ENCODE measurements at places on chromosomes 3 and 15.

- DNase-seq, result no peak
Observed at GRCh38 chr3:130779031-130779430, 32.4 kb upstream of the PIK3R4 start.

DNA sequence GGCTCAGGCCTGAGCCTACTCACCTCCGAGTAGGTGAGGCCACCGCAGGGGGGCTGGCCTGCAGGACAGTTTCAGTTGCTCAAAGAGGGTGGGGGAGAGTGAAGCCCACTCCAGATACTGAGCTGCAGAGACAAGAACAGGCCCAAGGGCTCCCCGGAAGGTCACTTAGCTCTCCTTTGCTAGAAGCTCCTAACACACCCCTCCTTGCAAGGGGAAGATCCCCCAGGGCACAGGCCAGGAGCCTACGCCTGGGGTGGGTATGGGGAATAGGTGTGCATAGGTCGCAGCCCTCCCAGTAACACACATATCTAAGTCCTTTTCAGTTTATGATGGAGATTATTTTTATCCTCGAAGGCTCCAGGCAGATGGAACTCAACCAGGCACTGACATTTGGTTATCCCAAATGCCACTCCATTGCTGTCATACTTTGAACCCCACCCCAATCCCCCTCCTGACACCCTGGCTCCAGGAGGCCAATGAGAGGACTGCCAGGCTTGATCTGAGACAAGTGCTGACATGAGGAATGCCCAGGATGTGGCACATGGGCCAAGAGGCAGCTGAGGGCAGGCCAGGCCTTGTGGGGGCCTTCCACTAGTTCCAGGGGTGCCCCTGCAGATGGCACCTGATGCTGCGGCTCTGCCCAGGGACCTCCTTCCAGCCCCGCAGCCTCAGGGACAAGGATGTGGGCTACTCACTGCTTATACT lies 1.1 kb upstream of the MUSTN1 start:
- DNase-seq, result no peak

DNA sequence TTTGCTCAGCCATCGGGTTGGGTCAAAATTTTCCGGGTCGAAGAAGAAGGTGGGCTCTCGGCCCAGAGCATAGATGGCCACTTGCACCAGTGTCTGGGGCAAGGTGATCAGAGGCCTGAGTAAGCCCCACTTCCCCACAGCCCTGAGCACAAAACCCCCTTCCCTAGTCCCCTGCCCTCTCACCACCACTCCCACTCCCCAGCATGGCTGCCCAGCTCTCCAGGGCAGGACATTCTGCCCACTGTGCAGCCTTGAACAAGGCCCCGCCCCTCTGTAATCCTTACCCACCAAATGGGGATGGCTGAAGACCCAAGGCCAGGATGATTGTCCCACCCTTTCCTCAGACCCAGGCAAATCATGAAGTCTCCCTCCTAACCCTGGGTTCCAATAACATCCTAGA lies 28.8 kb downstream of the CYP11A1 start:
- no peak for DNase-seq

- DNase-seq, result no peak
Observed at GRCh38 chr3:74053970-74054516, 429.3 kb upstream of the PDZRN3 start.

DNA sequence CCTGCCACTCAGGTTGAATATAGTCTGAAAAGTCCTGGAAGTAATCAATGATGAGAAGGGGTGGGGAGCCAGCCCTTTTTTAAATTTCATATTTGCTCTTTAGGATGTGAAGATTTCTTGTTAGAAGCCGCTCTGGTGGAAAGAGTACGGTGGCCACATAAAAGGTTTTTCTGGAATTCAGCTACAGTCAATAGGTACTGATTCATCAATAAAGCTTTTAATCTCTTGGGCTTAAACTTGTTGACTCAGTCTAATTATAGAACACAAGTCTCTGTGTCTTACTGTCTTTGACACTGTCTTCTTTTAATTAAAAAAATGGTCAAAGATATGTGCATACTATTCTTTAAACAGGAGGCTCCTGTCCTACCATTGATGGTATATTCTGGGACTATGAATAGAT lies 99.9 kb upstream of the TP63 start:
- no peak for DNase-seq

- DNase-seq, result no peak
Observed at GRCh38 chr3:65827076-65827475, 211.6 kb downstream of the MAGI1 start.

DNA sequence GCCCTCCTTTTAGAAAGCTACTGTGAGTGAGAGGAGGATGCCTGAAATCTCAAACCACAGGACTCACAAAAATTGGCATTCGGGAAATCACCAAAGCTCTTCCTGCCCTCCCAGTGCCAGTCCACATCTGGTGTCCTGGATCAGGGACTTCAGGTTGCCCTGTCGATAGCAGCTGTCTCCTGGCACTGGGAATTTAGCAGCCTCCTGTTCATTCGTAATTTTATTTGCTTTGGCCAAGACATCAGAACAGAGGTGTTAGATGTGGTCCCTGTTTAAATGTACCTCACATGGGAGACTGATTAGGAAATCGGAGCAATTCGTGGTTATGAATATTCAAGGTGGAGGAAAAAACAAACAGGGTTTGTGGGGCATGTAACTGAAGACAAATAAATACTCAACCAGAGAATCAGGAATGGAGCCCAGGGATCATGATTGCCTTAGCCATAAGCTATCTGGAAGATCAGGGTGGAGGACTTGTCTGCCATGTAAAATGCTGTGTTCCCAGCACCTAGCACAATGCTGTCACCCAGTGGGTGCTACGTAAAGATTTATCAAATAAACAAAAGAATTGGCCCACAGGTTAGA lies 265.2 kb upstream of the PROK2 start:
- DNase-seq, result no peak

DNA sequence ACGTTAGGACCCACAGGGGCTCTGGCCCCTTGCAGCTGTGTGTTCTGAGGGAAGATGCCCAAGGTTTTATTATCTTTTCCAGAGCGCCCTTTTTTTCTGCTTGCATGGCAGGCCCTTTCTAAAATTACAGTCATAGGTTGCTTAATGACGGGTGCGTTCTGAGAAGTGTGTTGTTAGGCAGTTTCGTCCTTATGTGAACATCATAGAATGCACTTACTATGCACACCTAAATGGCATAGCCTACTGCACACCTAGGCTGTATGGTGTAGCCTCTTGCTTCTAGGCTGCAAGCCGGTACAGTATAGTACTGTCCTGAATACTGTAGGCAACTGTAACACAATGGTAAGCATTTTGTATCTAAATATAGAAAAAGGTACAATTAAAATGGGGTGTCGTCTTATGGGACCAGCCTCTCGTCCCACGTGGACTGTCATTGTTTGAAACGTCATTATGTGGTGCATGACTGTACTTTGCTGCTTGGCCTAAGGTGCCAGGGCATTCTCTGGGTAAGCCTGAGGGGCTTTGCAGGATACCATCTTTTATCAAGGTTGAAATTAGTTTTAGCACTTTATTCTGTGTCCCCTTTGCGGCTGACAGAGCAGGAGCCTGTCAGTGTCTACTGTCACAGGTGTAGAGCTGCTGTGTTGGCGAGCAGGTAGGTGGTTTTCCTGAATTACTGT lies 10.9 kb downstream of the KLF13 start:
- DNase-seq, result no peak

DNA sequence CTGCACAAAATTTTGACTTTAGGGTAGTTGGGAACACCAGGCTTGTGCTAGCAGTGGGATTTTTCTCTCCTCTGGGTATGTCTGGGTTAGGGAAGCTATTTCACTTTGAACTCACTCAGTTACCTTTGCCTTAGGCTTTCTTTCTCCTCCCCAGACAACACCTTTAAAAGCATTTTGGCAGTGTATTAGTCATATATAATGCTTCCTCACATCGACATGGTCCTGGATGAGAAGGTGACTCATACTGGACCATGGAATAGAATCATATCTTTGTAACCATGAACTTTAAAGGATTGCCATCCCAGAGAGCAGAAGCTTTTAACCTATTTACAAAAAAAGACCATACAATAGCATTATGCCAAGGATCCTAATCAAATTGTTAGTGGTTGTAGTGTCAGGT lies 2.7 kb downstream of the RYR3 start:
- DNase-seq, result no peak

- DNase-seq, result no peak
Observed at GRCh38 chr15:60371175-60372051, 26.4 kb downstream of the ANXA2 start.

- DNase-seq, result no peak
Observed at GRCh38 chr15:52303093-52303772, 7.6 kb upstream of the MYO5C start.

GRCh38 chr3:39725321-39725720 lies 84.1 kb upstream of the MYRIP start:
- DNase-seq, result no peak

- no peak for DNase-seq
Observed at GRCh38 chr3:126158016-126158911, 22.1 kb downstream of the ALDH1L1 start.

DNA sequence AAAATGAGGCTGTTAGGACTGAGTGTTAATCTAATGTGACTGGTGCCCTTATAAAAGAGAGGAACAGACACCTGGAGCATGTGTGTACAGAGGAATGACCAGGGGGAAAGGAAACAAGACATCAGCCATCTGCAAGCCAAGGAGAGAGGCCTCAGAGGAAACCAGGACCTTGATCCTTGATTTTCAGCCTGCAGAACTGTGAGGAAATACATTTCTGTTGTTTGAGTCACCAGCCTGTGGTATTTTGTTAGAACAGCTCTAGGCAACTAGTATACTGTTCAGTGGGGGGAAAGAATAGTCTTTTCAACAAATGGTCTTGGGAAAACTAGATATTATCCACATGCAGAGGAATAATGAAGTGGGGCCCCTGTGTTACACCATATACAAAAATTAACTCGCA lies 80.6 kb downstream of the CCR1 start:
- no peak for DNase-seq

DNA sequence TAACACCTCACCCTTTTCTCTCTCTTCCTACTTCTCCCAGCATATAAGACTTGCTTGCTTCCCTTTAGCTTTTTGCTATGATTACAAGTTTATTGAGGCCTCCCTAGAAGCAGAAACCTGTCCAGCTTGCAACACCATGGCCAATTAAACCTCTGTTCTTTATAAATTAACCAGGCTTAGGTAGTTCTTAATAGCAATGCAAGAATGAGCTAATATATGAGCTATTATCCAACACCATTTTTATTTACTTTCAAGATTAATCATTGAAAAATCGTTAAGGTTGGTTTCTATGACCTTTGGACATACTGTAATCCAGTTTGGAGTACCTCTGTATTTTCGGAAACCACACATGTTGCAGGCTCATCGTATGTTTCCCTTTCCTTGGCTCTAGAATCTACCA lies 643.1 kb downstream of the ZPLD1 start:
- DNase-seq, result no peak

DNA sequence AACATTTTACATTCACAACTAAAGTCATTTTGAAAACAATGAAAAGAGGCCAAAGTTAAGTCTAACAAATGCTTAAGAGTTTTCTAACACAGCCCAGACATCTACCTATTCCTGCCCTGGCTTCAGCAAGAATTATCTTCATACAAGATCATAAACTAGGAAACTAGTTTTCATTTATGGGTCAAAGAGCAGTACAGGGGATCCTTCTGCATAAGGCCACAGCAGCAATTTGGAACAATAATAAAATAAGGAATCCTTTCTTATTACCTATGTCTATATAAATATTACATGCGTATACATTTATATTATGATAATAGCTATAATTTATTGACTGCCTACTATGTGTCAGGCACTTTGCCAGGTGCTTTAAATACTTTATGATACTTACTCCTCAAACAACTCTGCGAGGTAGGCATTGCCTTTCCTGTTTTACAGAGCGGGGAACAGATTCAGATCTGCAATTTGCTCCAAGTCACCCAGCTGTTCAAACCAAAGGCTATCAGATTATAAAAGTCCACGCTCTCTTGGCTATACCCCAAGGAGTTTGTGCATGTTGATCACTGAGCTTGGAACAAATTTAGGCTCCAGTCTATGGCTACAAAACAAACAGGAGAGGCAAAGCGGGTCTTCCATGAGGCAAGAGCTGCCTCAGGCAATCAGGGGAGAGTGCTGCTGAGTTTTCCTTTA lies 196.4 kb downstream of the RORA start:
- DNase-seq, result no peak

DNA sequence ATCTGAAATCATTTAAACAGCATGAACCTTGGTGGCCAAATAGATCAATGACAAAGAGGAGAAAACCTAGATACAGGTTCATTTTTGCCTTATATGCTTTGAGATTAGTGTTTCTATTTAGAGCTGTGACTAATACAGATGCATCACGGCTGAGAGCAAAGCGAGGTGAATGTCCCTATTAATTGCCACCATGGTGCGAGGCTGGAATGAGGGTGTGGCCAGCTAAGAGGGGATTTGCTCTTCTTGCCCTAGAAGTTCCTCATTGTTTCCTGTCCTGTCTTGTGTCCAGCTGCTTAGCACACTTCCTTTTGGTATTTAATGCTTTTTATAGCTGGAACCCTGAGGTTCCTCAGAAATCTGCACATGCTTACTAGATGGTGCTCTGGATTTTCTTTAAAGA lies 339.1 kb upstream of the RGMA start:
- no peak for DNase-seq

DNA sequence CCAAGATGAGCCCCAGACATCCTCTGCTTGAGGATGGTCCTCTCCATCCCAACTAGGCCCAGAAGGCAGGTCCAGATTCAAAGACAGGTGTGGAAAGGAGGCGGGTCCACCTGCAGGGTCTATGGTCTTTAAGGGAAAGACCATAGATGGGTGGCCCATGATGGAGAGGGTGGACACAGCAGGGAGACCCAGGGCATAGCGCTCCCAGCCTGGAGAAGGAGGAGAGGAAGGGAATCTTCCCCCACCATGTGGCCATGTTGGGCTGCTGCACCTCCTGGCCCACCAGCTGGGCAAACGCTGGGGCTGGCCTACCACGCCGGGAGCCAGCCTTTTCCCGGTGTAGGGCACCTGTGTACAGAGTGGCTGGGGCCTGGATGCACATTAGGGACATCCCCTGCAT lies 265.2 kb upstream of the TLE3 start:
- no peak for DNase-seq

DNA sequence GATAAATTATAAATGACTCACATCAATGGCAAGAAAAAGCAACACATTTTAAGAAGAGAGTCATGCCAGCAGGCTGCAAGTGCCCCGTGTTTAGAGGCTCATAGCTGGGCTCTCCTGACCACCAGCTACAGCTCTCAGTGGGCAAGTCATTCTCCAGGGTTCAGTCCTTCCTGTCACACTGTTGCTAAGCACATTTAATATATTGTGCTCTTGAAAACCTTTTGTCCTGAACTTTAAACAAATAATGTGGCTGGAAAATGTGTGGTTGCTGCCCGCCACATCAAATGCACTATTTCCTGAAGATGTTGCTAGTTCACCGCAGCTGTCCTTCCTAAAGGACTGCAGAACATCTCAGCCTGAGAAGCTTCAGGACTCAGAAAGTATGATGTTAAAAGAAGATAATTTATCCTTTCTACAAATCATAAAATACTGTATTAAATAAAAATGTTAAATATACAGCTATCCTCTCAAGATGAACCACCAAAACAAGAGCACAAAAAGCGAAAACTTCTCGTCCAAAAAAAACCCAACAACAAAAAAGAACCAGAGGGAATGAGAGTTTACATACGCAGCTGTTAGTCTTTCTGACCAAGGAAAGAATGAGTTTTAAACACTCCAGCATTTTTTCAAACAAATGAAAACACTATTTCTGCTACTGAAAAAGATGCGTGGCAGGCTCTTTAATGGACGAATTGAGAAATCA lies 951 bp downstream of the TARS3 start:
- DNase-seq, result no peak

Data from stimulated activated CD8-positive, alpha-beta memory T cell treated with anti-CD3 and anti-CD28 coated beads, Interleukin-4, amount 100 ng/mL, for 4 hours (primary cell).